HCEC 1CT (cell line): ENCODE measurements at places on chromosomes 11 and 22.

DNA sequence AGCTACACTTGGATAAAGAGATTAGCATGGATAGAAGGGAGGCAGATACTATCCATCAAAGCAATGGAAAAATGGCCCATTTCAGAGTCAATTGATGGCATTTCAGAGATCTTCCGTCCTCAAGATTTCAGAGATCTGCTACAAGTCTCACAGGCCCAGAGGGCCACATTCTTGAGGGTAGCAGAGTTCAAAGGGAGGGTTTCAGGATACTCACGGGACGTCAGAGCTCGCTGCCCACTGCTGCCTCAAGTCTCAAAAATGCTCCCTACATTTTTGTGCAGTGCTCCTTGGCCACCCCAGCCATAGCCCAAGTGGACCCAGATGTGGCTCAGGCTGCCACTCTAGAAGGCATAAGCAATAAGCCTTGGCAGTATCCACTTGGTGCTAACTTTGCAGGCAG lies 24.9 kb downstream of the RTL6 start:
- no peak for DNase-seq

DNA sequence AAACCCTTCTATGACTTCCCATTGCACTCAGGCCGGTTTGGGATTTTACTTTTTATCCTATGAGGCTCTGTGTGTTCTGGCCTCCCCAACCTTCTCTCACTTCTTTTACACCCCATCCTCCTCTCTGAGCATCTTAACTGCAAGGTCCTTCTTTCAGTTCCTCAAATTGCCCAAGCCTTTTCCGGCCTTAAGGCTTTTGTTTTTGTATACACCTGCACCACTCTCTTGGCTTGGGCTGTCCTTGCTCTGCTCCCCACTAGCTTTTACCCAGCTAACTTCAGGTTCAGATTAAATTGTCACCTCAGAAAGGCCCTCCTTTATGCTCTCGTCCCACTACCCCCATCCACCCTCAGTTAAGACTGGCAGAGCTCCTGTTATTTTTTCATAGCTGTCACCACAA lies 55.5 kb downstream of the FAM83F start:
- DNase-seq, result no peak

DNA sequence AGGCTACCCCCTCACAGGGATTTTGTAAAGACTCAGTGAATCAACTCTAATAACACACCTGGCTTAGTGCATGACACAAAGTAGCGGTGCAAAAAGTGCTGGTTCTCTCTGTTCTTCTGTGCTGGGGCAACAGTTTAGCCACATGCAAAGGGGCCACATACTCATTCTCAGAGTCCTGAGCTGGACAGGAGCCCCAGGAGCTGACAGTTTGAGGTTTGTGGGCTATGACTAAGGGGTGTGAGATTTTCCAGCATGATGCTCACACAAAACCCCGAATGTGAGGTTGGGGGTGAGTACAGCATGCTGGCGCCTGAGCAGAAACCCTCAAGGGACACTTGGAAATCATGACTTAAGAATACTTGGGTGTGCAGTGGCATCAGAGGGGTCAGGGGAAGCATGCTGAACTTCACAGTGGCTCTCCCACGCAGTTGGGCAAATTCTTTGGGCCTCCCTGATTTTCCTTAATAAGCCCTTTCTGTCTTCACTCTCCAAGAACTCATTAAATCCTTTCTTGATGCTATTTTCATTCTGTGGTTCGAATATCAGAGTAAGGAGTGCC lies 31.0 kb downstream of the TMPRSS5 start:
- peak; percentile 88 for DNase-seq

DNA sequence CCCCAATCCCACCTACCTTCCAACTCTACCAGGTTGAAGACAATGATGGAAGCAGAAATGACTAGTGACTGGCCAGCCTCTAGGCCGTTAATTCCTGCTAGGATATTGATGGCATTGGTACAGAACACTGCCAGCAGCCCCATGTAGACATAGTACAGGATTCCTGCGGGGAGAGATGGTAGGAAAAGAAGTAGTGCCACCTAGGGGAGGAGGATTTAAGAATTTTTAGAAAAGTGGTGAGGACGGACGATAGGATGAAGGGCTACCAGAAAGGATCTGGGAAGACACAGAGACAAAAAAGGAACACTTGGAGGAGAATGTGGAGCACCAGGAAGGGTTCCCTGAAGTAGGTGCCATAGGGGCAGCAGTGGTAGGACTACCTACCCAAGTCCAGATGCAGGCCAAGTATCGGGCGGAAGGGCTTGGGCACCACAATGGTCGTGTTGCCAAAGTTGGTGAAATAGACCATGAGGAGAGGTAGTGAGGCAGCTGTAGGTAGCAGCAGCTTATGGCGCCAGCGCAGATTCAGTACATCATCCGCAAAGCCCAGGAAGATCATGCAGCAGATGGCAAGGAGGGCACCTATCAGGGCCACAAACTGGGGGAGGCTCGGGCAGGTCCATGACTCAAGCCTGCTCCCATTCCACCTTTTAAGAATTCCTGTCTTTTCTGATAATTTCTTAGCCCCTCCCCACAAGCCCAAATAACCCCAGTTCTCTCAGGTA lies 1.2 kb downstream of the DPAGT1 start:
- DNase-seq, result peak; percentile 39

DNA sequence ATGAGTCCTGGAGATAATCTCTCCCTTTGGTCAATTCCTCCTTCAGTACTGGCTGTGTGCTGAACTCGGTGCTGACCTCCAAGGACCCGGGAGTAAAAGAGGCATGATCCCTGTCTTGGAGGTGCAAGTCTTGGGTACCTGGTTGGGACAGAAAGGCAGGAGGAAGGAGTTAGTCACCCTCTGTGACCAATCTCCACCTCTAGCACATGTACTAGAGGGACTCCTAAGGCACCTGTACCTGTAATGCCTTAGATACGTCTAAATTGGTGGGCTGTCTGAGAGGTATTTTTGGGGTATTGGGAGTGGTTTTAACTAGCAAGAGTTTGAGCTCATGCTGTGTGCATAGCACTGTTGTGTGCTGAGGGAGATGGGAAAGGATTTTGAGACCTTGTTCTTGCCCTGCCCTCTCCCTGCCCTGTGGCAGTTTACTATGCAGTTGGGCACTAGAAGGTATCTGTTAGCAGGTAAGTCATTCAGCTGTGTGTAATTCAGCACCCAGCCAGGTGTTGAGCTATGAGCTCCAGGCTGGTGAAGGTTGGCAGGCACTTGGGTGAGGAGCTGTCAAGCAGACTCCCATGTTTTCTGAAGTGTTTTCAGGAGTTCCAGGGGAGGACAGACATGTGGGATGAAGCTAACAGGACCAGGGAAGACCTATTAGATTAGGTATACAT lies 2.5 kb downstream of the PANX1 start:
- DNase-seq, result no peak

GRCh38 chr11:64747961-64748665 lies 4.2 kb upstream of the RASGRP2 start:
- no peak for DNase-seq

- no peak for DNase-seq
These were observed 862 bp upstream of the PDXP start for GRCh38 chr22:37657590-37658132.

- DNase-seq, result no peak
These were observed 143.6 kb downstream of the TEAD1 start for GRCh38 chr11:12817681-12818332.

DNA sequence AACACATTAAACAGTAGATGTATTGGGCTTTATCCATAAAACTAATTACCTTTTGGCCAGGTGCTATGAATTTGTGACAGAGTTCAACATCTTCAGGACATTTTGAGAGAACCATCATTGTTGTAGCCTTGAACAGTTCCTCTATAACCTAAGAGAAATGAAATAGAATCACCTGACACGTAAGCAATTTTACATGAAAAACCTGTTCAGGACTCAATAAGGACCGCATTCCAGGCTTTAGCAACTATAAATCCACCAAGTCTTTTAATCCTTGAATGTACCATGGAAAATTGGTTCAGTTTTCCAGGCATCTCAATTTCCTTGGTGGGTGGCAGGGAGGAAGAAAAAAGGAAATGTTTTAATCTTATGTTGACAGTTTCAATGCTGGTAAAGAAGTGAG lies 60.9 kb upstream of the GAB2 start:
- DNase-seq, result no peak

DNA sequence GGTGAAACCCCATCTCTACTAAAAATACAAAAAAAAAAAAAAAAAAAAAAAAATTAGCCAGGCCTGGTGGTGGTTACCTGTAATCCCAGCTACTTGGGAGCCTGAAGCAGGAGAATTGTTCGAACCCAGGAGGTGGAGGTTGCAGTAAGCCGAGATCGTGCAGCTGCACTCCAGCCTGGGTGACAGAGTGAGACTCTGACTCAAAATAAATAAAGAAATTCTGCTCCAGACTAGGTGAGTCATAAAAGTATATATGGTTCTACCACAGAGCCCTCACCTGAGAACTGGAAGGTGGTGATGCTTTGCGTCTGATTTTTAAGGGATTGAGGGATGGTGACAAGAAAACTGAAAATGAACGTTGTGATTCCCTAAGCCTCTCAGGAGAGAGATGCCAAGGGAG lies 58.4 kb downstream of the NTM start:
- no peak for DNase-seq

DNA sequence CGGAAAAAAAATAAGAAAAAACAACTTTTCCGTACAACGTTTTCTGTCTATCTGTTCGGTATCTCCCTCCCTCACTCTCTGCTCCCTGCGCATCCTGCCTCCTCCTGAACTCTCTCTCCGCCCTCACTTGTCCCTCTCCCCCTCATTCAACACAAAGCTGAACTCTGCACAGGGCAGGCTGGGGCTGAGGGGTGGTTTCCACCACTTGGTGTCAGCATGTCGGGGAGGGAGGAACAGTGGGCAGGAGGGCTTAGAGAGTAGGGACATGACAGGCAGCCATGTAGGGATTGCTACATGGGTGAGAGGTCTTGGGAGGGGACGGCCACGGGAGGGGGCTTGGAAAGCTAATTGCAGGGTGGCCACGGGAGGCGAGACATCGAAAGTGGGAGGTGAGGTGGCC lies 17.6 kb downstream of the SLC22A12 start:
- no peak for DNase-seq
